ENCODE measurements at places on chromosomes 11 and 22.

DNA sequence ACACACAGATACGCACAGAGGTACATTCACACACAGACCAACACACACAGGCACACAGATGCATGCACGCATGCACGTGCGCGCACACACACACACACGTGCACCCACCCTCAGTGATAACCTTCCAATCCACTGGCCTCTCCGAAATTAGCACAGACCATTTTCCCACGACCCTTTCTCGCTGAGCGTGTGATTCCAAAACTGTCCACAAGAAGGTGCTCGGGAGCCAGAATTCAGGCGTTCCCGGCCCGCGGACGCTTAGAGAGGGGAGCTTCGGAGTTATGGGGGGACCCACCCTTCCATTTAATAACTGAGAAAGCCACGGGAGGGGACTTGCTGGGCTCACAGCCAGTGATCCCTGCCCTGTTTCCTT, 33.8 kb upstream of the SLC35C1 start:
- peak; percentile 62 for DNase-seq

DNA sequence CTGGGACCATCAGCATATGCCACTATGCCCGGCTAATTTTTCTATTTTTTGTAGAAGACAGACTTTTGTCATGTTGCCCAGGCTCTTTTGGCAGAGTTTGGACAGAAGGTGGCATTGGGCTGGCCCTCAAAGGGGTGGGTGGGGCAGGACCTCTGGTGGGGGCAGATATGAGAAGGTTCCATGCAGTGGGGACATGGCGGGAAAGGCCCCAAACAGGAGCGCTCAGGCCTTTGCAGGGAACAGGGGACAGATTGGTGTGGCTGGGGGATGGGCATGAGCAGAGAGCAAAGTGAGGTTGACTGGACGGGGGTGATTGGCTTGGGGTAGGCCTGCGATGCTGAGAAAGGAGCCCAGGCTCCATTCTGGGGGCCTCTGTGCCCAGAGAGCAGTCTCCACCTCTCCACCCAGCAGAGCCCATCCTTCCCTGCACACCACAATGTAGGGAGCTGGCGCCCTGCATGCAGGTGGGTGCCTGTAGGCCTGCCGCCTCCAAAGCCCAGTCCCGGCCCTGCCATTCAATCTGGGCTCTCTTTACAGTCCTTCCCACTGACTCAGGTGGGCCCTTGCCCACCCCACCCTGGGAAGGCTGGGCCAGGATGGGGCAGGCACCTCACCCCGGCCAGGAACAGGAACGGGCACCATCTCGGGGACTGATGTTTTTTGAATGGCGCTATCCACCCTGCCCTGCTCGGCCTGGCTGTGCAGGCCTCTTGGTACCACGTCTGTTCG, 98.7 kb downstream of the MORC2 start:
- DNase-seq: no peak

GRCh38 chr11:18299721-18300120, 22.2 kb downstream of the HPS5 start:
- no peak for DNase-seq

DNA sequence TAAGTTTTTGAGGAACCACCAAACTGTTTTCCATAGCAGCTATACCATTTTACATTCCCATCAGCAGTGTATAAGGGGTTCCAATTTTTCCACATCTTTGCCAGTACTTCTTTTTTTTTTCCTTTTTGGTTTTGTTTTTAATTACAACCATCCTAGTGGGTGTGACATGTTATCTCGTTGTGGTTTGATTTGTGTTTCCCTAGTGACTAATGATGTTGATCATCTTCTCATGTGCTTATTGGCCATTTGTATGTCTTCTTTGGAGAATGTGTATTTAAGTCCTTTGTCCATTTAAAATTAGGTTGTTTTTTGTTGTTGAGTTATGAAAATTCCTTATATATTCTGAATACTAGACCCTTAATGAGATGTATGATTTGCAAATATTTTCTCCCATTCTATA, 59.3 kb downstream of the STIM1 start:
- DNase-seq: no peak

DNA sequence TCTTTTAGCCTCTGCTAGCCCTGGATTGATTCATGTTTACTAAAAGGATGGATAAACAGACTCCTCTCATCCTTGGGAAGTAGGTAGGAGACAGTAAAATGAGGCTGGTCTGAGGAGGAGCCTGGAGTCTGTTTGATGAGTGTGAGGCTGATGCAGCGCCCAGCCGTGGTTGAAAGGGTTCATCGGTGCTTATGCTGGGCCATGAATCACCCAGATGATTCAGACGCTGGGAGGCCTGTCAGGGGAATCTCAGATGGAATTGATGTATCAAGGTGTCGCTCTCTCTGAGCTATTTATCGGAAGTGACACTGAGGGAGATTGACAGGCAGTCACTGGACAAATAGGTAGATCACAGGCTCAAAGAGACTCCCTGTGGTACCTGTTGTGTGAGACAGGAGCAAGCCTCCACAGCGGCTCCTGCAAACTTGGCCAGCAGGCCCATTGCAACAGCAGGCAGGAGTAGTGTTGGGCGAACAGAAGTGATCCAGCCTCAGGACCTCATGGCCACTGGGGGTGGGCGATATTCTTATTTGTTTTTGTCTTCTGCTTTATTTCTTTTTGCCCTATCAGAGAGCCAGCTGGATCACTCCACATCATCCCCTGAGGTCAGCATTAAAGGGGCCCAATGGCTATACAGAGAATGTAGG, 109.9 kb upstream of the CADM1 start:
- DNase-seq: no peak

- DNase-seq: no peak
Measured at GRCh38 chr11:134655189-134655989, 243.3 kb upstream of the B3GAT1 start.

DNA sequence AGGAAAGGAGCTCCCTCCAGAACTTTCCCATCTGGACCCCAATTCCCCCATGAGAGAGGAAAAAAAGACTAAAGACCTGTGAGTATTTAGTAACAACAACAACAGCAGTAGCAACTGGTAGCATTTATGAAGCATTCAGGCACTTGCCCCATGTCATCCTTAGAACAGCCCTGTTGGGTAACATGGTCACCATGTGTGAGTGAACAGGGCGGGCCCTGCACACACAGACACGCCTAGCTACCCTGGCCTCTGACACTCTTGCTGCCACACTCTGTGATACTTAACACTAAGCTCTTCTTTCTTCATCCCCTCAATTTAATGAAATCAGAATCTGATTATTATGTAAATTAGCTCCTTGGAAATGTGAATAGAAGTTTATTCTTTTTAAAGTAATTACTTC, 26.1 kb upstream of the SLC25A18 start:
- no peak for DNase-seq

DNA sequence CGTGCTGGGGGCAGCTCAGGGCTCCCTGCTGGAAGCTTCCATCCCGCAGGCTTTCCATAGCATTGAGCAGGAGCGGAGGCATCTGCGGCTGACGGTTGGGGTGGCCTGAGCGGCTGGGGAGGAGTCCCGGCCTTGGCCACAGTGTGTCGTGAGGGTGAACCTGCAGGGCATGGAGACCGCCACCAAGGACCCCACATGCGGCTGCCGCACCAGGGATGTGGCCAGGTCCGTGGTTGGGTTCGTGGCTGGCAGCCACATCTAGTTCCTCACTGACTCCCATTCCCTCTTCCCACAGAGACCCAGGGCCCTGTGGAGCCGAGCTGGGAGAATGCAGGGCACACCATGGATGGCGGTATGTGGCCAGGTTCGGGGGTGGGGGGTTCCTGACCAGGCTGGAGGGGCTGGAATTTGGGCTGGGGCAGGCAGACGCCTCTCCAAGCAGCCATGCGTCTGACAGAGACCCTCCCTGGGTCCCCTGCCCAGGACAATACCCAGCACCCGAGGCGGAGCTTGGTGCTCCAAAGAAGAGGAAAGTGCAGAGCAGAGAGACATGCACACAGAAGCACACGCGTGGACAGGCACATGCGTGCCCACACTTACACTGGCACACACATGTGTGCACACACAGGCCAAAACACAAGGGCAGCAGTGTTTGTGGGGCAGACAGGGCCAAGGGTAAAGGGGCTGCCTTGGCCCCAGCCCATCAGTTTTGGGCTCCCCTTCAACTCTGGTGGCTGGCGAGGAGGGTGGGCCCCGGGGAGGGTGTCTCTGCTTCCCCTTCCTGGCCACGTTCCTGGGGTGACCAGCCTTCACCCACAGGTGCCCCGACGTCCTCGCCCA, 2.7 kb downstream of the MUC5B start:
- peak; percentile 7 for DNase-seq

GRCh38 chr11:8533332-8533731, 60.7 kb downstream of the STK33 start:
- peak; percentile 18 for DNase-seq

GRCh38 chr11:75425422-75425821, 7.6 kb downstream of the KLHL35 start:
- DNase-seq: no peak

DNA sequence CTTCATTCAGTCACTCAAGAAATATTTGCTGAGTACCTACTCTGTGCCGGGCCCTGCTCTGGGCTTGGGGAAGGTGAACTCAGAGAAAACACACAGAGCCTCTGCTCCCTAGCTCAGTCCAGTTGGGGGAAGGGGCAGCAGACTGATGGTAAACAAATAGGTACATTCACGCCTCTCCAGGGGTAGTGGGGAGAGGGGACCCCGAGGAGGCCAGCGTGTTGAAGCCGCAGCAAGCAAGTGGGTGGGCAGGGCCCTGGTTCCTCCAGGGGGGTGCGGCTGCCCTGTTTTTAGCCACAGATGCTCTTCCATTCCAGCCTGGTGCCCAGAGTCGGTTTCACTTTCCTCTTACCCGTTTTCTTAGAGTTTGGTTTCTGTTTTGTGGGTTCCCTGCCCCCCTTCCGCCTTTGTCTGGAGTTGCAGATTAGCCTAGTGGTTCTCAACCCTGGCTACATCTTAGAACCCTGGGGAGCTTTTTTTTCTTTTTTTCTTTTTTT, 8.7 kb downstream of the DRAP1 start:
- DNase-seq: peak; percentile 83

DNA sequence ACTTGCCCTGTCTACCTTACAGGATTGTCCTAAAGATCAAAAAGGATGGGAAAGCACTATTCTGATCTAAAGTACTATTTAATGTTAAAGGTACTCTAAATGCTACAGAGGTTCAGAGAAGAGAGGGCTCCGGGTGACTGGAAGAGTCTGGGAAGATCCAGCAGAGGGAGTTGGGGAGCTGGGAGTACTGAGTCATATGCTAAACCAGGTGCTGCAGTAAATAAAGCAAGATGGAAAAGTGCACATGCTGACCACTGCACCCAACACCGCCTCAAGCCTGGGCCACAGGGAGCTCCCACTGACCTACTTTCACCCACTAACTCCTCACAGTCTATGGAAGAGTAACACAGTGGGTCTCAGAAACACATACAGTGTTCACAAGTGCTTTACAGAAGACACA, 49.3 kb downstream of the WT1 start:
- DNase-seq: no peak

GRCh38 chr11:44998051-44998450, 47.4 kb upstream of the TP53I11 start:
- no peak for DNase-seq

- DNase-seq: no peak
Measured at GRCh38 chr22:28903080-28903479, 19.7 kb downstream of the ZNRF3 start.

GRCh38 chr22:46894081-46894671, 131.7 kb downstream of the TBC1D22A start:
- no peak for DNase-seq

DNA sequence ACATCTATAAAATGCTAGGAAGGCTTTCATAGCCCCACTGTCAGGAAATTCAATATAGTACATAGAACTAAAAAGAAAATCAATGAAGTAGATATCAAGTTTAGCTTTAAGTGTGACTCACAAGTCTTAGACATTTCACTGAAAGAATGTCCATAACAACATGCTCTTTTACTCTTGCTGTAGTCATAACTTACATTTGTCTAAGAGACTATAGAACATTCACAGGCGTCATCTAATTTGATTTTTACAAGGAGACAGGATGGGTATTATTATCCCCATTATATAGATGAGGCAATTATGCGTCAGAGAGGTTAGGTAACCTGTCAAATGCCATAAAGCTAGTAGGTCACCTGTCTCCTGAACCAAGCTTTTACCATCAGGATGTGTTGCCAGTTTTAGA, 36.9 kb downstream of the BDNF start:
- no peak for DNase-seq

- no peak for DNase-seq
Measured at GRCh38 chr11:3686751-3687150, 15.6 kb upstream of the CHRNA10 start.

DNA sequence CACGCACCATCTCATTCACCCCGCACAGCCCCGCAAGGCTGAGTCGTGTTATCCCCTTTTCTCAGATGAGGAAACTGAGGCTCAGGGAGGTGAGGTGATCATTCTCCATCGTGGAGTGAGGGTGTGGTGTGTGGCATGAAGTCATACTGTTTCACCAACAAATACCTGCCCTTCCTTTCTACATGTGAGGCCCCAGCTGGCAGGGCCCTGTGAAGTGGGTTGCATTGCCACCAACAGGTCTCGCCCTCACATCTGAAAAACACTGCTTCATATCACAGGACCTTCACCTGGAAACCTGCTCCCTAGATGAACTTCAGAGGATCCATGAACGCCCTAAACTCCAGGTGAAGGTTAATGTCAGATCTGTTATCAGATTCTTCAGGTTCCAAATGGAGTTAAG, 4.3 kb downstream of the SSTR3 start:
- DNase-seq: peak; percentile 40

- DNase-seq: no peak
Measured at GRCh38 chr11:19673924-19674729, 38.5 kb upstream of the NAV2 start.

GRCh38 chr11:75497788-75498409, 27.8 kb downstream of the GDPD5 start:
- no peak for DNase-seq

DNA sequence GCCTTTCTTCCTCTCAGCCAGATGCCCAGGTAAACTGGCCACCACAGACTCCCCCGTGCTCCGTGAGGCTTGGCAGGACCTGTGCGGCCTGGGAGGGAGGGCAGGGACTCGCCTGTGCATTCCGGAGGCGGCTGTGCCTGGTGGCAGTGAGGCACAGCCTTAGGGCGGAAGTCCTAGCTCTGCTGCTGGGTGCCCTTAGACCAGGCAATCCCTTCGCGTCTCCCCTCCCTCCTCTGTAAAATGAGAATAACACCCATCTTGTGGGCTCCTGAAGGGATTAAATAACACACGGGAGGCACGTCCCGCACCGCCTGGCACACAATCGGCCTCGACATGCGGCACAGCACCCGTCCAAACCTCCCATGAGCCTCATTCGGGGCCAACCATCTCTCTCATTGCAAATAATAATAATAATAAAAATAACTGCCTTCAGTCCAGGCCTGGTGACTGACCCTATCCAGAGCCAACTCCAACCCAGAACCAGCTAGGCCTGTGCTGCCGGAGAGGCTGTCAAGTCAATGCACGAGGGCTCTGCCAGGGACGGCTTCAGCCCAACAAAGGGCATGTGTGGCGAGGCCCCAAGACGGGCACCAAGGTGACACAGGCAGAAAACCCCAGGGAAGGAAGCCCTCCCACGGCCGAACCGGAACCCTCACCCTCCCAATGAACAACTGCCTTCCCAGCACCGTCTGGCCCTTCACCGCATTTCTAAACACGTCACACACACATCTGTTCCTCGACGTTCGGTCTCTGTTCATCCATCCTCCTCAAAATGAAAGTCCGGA, 8.2 kb downstream of the LTO1 start:
- no peak for DNase-seq

- no peak for DNase-seq
Measured at GRCh38 chr11:35011389-35011788, 95.0 kb downstream of the PDHX start.

GRCh38 chr11:75733431-75734107, 15.9 kb downstream of the MOGAT2 start:
- no peak for DNase-seq
